NCI-H69 (cell line): ENCODE measurements at places on chromosomes 12 and 14.

DNA sequence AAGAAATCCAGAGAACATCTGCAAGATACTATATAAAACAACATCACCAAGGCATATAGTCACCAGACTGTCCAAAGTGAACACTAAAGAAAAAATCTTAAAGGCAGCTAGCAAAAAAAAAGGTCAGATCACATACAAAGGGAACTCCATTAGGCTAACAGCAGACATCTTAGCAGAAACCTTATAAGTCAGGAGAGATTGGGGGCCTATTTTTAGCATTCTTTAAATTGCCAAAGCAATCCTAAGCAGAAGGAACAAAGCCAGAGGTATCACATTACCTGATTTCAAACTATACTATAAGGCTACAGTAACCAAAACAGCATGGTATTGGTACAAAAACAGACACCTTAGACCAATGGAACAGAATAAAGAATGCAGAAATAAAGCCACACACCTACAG lies 92.5 kb downstream of the IPO8 start:
- DNase-seq = no peak

DNA sequence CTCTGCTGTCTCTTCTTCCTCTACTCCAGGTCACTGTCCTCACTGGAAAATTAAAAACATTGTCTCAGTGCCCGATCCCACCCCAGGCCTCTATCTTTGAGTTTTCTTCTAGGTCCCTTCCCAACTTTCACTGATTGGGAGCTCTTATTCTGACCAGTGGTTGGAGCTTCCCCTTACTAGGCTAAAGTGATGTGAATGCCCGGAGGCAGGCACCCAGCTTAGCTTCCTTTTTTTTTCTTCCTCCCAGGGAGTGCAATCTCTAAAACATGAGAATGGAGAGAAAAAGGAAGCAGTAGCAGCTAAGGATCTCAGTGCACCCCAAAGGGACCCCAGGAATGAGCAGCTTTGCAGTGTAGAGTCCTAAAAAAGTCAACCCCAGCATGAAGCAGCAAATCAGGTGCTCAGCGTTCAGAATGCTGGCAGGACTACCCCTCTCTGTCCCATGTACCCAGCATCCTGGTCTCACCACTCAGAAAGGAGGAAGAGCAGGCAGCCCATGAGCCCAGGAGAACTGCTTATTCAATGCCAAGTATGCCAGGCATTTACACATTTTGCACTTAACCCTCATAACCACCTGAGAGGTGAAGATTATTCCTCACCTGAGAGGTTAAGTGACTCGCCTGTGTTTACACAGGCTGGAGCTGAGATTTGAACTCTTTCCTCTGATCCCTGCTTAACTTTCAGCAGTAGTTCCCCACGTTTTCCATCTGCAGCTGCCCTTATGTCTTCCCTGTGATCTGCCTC lies 146.2 kb upstream of the PWP1 start:
- DNase-seq = peak; percentile 20

DNA sequence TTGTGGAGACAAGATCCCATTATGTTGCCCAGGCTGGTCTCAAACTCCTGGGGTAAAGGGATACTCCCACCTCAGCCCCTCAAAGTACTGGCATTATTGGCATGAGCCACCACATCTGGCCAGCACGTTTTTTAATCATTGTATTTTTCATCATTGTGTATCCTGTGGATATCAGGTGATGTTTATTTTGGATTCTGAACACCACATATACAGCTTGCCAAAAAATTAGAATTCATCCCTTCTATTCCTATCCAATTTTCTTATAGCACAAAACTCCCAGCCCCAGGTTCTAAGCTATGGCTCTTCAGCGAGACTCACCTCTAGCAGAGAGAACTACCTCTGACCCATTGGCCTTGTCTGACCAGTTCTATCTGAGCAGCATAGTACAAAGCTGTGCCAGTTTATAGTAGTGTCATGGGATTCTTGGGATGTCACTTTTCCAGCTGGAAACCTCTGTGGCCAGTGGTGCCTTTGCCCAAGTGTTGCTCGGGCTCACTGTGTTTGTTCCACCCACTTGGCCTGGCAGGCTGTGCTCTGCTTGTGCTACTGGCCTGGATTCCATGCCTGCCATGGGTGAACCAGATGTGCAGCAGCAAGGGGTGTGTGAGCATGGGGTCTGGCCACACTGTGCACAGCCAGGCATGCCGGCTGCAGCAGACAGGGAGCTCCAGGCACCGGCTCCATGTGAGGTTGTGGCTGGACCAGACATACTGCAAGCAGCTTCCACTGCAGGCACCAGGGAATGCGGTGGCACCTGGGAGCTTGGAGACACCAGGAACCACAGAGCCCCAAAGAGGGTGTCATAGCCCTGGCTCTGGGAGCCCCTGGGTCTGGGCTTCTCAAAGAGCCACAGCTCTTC lies 37.2 kb downstream of the TIMELESS start:
- DNase-seq = no peak

DNA sequence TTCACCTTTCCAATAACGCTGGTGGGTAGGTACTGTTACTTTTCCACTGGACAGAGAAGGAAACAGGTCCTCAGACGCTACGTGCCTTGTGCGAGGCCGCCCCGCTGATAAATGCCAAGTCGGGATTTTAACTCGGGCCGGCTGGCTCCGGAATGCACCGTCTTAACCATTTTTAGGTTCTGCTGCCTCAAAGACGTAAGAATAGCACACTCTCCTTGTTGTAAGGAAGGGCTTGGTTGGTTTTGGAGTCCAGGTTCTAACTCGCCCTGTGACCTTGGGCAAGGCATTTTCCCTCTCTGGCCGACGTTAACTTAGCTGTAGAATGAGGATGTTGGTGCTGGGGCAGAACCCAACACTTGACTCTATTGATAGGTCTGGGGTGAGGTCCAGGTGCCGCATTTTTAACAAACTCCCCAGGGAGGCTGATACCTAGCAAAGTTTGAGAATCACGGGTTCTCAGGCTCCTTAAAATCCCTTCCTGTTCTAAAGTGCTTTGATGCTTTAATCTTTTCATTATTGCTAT lies 814 bp downstream of the ANKRD13A start:
- peak; percentile 43 for DNase-seq

GRCh38 chr12:53862831-53863230 lies 75.8 kb upstream of the HOXC13 start:
- no peak for DNase-seq

DNA sequence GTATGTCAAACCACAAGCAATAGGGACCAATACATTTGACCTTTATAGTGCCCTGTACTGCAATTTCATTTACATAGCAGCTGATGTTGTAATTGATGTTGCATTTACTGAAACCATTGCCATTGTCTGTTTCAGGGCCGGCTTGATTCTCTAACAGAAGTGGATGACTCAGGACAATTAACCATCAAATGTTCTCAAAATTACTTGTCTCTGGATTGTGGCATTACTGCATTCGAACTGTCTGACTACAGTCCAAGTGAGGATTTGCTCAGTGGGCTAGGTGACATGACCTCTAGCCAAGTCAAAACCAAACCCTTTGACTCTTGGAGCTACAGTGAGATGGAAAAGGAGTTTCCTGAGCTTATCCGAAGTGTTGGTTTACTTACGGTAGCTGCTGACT lies 216.0 kb downstream of the AKAP6 start:
- DNase-seq = no peak

GRCh38 chr12:98686603-98687002 lies 41.5 kb downstream of the APAF1 start:
- DNase-seq = no peak

DNA sequence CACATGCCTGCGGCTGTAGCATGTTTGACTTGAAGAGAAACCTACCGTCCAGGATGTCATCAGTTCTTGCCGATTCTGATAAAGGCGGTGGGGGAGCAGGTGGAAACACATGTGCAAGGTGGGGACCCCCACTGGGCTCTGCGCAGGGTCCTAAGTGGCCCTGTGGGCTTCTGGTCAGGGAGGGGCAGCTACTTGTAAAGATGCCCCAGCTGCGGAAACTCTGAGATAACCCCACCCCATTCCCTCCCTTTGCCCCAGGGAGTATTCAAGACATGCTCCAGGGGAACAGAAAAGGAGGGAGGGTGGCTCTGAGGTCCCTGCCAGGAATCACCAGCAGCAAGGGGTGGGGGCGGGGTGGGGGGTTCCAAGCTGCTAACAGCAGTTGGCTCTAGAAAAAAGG lies 67.6 kb downstream of the PIWIL1 start:
- no peak for DNase-seq

GRCh38 chr14:33307691-33308251 lies 369.1 kb downstream of the NPAS3 start:
- DNase-seq = peak; percentile 88

GRCh38 chr14:22887260-22887989 lies 4.4 kb downstream of the REM2 start:
- peak; percentile 96 for DNase-seq

- DNase-seq = no peak
These were observed 613.4 kb upstream of the ATP2B1 start for GRCh38 chr12:90322006-90322405.

DNA sequence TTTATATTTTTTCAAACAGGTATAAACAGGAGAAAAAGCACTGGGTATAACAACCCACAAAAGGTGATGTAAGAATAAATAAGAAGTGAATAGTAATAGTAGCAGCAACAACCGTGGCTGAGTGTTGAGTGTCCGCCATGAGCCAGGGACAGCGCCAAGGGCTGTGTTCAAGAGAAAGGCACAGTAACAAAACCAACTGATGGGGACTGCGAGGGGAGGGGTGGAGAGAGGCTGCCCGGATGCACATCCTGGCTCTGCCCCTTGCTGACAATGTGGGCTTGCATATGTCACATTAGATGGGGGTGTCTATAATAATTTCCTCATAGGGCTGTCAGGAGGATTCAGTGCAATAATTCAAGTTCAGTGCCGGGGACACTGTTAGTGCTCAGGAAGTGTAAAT lies 912.4 kb downstream of the VRK1 start:
- no peak for DNase-seq

DNA sequence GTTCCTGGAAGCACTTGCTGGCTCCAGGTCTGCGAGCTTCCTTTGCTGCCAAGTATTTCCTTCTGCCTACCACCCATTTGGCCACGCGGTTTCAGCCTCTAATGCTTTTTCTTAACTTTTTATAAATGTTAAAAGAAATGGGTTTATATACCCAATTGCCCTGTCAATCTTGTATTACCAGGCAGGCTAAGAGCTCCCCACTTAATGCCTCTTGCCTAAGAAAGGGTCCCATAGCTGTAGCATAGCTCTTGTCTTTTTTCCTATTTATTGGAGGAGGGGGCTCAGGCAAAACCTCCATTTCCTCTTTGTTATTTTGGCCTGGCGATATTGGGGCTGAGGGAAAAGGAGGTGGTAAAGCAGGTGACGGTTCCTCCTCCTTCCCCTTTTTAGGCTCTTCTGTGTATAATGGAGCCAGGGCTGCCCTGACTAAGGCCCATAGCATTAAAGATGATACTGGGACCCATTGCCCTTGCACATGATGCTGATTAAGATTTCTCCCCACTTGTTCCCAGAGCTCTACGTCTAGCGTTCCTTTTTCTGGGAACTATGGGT lies 21.6 kb upstream of the BLTP3B start:
- no peak for DNase-seq

DNA sequence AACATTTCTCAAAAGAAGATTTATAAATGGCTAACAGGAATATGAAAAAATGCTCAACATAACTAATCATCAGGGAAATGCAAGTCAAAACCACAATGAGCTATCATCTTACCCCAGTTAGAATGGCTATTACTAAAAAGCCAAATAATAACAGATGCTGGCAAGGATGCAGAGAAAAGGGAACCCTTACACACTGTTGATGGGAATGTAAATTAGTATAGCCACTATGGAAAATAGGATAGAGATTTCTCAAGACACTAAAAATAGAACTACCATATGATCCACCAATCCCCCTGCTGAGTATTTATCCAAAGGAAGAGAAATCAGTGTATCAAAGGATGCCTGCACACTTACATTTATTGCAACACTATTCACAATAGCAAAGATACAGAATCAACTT lies 58.3 kb downstream of the GUCY2C start:
- no peak for DNase-seq

DNA sequence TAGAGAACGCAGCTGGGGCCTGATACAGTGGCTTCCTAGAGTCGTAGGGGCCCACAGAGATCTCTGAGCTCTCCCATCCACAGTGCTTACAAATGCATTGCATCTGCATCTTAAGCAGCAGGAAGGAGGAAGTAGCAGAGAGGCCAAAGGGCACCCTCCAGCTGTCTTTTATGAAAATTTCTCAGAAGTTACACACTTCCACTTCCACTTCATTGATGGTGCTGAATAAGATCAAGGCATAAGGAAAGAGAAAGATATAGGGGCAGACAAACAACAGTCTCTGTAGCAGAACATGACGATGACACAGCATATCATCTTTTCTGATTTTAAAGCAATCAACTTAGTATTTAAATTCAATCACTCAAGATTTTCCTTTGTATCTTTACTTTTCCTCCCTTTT lies 51.6 kb upstream of the ABCC9 start:
- DNase-seq = no peak

DNA sequence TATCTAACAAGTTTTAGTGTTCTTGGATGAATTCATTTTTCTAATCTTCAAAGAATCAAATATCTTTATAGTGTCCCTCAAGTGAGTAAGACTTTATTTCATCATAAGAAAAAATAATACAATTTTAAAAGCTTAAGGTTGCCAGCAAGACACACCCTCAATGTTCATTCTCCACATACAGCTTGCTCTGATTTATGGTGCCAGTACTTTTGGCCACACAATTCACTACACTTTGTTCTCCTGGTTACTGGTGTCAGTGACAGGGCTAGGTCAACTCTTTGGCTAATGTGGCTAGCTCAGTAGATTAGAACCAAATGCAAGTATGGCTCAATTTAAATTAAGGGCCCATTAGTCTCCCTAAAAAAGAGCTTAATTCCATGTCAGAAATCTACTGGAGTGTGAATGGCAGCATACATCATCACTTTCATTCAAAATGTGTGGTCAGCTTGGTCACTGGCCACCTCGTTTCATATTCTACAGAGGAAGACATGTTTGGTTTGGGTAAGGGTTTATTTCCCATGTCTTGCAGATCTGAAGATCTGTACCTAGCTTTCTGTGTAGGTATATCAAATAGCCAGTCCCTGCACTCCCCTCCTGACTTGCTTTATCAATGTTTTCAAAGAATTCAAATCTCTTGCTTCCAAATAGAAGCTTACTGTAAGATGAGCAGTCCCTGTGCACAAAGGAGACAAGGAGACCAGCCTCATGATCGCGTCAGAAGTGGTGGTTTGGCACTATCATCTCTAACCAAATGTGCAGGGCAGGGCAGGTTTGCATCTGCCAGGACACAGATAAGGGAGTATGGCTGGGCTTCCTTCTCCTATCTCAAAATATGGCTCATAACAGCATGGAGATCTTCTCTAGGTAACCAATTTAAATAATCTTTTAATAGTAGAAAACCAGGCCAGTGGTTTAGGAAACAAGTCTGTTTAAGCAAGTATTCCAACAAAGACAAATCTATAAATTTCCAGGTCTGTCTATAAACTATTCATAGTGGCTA lies 31.3 kb downstream of the HECTD4 start:
- DNase-seq = peak; percentile 29
